Cortex of kidney (tissue), 1 donor: ENCODE measurements at places on chromosomes 7 and 10.

DNA sequence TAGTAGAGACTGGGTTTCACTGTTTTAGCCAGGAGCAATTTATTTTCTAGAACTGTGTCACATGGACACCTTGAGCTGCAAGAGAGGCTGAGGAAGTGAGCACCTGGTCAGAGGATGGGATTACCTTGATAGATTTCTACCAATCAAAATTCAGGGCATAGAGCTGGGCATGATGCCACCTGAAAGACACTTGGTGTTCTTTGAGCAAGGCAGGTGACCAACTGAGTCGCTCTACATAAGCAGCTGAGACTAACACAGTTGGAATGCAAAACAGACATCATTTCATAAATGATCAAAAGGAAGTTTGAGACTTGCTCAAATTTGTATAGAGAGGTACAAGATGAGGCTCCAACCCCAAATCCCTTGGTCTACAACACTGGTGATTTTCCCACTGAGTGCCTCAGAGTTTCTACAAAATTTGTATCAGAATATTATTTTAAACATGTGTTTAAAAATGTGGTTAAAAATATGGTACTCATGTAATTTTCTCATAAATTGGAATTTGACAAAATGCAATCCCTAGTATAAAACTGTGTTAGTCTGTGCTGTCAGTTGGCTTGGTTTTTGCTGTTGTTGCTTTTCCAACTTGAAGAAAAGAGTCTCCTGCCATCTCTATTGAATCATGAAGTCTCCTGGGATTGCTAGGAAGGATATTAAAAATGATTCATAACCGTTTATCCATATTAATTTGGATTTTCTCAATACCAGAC, 156.4 kb upstream of the MDFIC start:
- DNase-seq: no peak

GRCh38 chr10:130141460-130141859, 5.3 kb downstream of the GLRX3 start:
- DNase-seq: no peak

DNA sequence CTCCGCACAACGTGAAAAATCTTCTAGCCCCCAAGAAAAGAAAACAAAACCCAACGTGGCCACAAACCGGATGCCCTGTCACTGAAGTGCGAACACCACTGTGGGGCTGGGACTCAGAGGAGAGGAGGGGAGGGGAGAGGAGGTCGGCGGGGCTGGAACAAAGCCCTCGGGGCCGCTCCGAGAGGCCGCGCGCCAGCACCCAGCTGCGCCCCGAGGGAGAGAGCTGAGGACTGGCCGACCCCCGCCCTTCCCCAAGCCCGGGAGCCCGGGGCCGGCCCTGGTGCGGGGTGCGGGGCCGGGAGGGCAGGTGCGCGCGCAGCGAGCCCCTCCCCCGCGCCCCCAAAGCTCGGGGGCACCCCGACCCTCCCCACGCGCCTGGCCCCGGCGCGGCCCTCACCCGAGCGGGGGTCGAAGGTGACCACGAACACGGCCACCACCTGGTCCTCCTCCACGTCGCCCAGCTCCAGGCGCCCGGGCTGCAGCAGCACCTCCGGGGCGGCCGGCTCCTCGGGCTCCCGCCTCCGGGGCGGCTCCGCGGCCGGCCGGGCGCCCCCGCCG, 398 bp downstream of the DENND11 start:
- DNase-seq: no peak

DNA sequence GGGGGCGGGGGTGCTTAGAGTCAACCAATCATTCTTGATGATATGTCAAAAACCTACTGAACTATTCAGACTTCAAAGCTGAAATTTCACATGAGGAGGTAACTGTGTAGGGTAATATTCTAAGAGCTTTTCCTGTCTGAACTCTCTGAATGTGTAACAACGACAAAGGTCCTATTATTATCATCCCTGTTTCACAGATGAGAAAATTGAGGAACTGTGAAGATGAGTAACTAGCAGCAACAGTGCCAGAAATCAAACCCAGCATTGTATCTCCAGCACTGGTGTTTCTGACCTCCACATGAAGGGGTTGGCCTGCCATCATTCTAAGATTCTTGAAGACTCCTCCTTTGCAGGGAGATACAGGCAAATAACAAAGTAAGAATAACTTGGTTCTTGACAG, 294.7 kb upstream of the AOAH start:
- no peak for DNase-seq

GRCh38 chr10:77707570-77707969, 70.0 kb upstream of the KCNMA1 start:
- no peak for DNase-seq

DNA sequence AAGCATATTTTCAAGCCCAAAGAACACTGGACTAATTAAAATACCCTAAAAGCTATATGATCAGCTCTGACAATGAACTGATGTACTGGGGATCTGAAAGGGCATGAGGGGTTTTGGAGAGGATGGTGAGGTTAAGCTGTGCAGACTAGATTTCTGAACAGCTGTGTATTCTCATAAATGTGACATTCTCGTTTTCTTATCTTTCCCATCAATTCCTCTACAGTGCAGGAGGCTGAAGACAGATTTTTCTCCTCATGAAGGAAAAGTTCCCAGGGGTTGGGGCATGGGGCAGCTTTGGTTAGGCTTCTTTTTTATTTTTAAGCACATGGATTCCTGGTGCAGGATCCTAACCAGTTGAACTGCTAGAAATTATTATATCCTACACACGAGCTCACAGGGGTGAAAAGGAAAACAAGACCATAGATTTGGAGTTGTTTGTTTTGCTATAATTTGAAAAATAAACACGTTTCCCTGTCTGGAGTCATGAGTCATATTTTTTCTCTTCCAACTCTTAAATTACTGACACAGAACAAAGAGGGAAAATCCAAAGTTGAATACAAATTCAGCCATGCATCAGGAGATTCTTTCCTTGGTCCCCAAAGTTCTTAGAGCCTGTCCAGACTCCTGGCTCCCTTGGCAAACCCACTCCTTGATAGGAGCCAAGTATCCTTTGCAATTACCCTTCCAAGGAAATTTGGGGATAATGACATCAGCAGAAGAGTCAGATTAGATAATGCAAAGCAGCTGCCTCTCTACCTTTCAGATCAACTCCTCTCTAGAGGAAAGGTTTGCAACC, 147.7 kb upstream of the NPVF start:
- DNase-seq: no peak

- no peak for DNase-seq
Observed at GRCh38 chr7:129831424-129832058, 121.2 kb downstream of the UBE2H start.

DNA sequence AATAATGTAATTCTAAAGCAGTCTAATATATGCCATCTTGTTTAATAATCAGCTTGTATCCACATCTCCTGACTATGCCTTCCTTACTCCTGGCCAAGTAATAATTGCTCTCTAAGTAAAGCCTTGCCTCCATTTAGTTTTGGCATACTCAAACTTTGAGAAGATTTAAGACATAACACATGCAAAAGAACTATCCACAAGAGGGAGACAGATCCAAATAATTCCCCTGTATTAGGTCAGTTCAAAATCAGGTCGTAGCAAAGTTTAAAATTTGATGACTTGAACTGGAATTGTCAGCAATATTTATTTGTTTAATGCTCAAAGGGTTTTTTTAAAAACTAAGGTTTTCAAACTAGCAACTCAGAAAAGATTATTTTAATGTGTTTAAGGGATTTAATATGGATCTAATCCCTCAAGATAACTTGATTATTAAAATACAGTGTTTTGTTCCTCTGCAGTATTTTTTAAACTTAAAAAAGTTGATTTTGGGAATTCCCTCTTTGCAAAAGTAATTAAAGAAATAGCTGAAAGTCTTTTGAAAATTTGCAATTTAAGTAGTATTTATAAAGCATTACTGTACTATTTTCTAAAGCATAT, 95.3 kb downstream of the HDAC9 start:
- DNase-seq: no peak

DNA sequence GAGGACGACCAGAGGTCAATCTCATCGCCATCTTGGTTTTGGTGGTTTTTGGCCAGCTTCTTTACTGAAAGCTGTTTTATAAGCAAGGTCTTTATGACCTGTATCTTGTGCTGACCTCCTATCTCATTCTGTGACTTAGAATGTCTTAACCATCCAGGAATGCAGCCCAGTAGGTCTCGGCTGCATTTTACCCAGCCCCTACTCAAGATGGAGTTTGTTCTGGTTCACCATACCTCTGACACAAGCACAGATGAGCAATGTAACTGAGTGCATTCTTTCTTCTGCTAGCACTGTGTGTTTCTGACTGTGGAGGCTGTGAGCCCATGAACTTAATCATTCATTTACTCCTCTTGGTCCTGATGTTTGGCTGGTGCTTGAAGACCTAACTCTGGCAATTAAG, 794.5 kb upstream of the CELF2 start:
- no peak for DNase-seq

GRCh38 chr7:128042012-128042411, 10.8 kb upstream of the LRRC4 start:
- no peak for DNase-seq

- DNase-seq: no peak
Observed at GRCh38 chr7:74405899-74406512, 47.7 kb upstream of the GTF2IRD1 start.
